ENCODE measurements at places on chromosomes 1 and 21.
A peak's percentile ranks its signal among the peaks of the same experiment; 100 is the strongest.

DNA sequence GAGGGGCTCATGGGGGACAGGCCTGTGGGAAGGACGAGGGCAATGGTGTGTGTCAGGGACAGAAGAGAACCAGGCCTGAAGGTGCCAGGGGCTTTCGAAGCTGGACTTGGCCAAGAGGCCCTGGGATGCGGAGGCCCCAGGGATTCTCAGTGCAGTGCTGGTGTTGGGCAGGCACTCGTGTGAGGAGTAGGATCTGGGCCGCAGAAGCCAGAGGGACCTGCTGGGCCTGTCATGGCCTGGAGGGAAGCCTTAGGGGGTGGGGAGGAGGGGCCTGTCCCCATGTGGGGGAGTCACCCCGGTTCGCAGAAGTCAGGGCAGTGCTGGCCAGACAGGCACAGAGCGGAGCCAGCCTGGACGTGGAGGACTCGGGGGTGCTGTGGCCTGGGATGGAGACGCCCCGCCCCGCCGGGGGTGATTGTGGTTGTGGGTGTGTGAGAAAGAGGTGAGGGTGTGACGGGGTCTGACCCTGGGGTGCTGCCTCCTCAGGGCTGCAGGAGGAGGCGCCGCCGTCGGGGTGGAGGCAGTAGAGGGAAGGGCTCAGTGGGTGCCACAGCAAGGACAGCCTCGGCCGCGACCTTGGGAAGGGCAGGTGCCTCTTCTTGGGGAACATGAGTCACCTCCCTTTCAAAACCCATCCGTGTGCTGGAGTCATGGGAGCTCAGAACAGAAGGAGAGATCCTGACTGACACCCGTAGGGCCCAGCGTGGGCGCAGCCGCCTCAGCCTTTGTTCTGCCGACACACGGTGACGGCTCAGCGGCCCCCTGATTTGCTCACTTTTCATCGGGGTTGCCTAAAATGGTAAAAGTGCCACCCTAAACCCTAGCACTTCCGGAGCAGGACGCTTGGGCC is 33.9 kb downstream of the FAAP20 start:
- DNase-seq, result no peak

DNA sequence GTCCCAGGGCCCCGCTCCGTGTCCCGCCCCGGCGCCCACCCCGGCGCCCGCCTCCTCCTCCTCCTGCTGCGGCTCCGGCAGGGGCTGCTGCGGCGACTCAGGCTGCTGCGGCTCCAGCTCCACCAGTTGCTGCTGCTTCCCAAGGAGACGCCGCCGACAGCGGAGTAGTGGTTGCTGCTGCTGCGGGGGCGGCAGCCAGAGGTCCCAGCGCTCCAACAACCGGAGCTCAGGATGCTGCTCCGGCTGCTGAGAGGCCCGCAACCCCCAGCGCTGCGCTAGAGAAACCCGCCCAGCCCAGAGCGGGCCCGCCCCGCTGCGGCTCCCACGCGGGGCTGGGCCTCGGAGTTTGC is 1.1 kb downstream of the CRCT1 start:
- DNase-seq, result no peak

GRCh38 chr1:172699111-172699510 is 40.2 kb downstream of the FASLG start:
- DNase-seq, result peak; percentile 39

GRCh38 chr1:6897138-6897537 is 111.9 kb downstream of the CAMTA1 start:
- no peak for DNase-seq

- no peak for DNase-seq
Measured at GRCh38 chr1:245310571-245311531, 156.1 kb downstream of the KIF26B start.

- DNase-seq, result peak; percentile 35
Measured at GRCh38 chr1:156797212-156797871, 19.3 kb downstream of the SH2D2A start.

DNA sequence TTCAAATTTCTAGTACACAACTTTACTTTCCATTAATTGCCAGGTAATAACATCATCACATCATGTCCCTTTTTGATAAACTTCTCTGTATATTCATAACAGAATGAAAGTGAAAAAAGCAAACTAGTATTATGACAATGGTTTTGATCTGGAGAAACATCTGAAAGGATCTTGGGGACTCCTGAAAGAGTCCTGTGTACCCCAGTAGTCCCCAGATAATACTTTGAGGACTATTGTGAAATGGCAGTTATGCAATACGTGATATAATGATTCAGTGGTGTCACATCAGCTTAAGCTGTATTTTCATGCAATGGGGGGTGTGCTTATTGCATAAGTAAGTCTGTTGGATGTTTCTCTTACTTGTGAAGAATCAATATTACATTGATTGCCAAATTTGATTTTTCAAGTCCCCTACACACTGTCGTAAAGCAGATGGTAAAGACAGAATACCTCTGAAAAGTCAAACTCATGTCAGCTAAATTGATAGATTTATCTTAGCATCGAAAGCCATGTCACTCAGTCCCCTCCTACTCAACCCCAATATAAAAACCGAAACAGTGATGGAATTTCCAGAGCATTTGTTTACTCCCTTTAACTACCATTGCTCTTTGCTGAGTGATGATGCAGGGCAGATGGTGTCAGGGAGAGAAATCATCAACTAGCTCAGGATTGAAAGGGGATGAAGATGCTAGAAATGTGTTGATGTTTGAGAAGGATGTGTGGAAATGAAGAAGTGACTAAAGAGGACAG is 146.7 kb upstream of the C1orf105 start:
- DNase-seq, result no peak

DNA sequence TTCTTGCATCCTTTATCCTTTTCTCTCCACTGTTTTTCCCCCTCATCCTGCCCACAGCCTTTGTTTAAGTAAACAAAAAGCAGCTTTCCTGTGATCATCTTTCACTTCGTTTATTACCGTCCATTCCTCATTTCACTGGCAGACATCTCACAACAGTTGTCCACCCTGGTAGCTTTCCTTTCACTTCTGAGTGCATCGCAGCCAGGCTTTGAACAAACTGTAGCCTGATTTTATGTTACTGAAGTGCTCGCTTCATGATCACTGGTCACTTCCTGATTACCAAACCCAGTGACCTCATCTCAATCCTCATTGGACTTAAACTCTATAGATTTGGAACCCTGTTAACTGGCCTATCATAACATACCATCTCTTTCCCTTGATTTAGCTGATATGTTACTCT is 67.7 kb downstream of the SDCCAG8 start:
- DNase-seq, result no peak

DNA sequence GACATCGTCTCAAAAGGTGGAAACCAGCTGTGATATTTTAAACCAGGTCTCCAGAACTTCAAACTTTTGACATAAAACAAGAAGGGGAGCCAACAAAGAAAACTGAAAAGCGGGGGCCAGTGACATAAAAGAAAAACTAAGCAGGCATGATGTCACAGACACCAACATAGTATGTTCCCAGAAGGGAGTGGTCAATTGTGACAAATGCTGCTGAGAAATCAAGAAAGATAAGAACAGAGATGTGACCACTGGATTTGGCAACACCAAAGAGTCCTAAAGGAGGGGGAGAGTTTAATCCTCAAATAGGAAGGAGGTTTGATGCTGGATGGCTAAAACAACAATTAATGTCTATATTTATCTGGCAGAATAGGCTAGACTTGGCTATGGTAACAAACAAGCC is 2.3 kb upstream of the RNF19B start:
- no peak for DNase-seq

- no peak for DNase-seq
Measured at GRCh38 chr1:233064988-233065387, 114.6 kb downstream of the NTPCR start.

DNA sequence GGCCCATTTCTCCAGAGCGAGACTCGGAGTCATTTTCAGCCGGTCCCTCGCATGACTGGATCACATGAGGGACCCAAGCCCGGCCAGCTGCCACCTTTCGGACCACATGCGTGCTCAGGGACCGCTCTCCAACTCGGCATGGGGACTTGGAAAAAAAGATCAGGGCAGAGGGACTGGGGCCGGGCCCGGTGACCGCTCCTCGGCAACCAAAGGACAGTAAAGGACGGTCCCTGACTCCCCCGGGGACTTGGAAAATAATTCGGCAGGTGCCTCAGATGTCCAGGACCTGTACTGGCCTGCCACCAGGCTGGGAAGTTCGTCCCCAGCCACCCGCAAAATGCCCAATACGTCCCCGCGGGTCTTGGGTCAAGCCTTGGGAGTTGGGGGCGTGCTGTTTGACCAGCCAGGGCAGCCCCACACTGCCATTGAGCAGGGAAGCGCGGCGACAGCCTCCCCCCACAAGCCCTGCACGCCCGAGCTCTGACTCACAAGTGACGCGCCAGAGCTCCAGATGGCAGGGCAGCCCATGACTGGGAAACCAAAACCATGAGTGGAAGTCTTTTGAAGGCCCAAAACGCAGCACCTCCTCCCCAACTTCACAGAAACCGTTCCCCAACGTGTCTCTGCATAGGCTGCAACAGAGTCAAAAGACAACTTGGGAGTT is 134.5 kb downstream of the LIPI start:
- DNase-seq, result no peak

- DNase-seq, result no peak
Measured at GRCh38 chr1:225426395-225427234, 1.2 kb downstream of the LBR start.

- DNase-seq, result no peak
Measured at GRCh38 chr21:44732956-44733355, 21.6 kb upstream of the TSPEAR start.

DNA sequence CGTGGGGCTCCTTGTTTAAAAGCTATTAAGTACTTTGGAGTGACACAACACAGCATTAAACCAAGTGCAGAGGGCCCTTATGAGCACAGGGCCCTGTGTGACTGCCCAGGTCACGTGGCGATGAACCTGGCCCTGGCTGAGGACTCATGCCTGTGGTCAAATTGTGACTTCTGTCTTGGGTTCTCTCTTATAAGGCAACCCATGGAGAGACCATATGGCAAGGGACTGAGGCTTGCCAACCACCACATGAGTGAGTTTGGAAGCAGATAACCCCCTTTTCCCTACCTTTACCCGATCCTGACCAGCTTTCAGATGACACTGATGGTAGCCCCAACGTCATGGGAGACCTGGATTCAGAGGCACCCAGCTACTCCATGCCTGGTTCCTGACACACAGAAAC is 140.5 kb downstream of the ZBTB18 start:
- DNase-seq, result no peak

GRCh38 chr1:55861676-55862340 is 646.6 kb upstream of the USP24 start:
- DNase-seq, result no peak

- DNase-seq, result no peak
Measured at GRCh38 chr1:108149796-108150467, 50.2 kb downstream of the SLC25A24 start.

DNA sequence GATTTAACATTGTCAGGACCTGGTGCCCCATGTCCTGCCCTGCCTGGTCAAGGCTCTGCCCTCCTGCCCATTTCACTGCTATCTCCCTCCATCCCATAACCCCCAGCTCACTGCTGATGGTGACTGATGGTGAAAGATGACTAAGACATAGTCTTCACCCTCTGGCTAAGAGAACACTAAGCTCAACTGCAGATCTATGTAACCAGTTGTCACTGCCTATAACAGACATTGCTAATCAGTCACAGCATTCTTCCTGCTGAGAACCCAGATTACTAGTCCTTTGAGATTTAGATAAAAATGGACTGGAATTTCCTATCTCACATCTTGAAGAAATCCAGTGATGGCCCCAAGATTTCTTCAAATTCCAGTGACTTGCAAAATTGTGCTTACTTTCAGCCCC is 8.0 kb upstream of the ZNF362 start:
- DNase-seq, result no peak

GRCh38 chr1:223011505-223011856 is 131.6 kb downstream of the TLR5 start:
- DNase-seq, result no peak

GRCh38 chr21:37896788-37897187 is 19.5 kb downstream of the KCNJ6 start:
- no peak for DNase-seq
